ENCODE measurements at places on chromosomes 1 and 21.
A peak's percentile ranks its signal among the peaks of the same experiment; 100 is the strongest.

GRCh38 chr1:162145280-162145965 is 75.9 kb downstream of the NOS1AP start:
- no peak for DNase-seq

DNA sequence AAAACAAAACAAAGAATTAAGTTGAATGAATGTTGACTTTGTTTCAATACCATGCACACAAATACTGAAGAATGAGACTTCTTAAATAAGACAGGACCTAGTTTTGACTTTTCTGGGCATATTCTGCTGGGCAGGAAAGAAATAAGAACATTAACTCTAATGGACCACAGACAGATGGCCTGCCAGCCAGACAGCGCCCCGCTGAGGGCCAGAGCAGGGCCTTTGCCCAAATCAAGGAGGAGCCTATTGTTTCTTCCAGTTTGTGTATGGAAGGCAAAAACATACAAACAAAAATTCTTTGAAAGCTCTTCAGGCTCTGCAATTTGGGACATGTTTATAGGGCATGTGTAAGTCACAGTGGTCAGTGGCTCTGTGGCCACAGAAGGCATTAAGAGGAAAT is 44.4 kb upstream of the KIF26B start:
- no peak for DNase-seq

DNA sequence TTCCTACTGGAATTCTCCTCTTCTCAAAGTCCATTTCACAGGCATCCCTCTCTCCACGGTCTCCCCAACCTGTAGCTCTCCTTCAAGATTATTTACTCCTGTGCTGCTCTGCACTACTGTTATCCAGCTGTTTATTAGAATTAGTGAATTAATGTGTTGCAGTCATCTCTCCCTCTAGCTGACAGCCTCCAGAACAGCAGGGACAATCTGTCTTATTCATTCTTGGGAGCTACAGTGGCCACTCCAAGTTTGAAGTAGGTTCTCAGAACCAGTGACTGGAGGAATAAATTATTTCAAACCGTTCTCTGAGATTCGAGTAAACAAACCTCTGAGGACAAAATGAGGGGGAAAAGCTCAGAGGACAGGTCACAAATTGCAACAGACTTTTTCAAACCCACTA is 330.9 kb downstream of the RRAGC start:
- no peak for DNase-seq

GRCh38 chr1:200445213-200445612 is 35.4 kb upstream of the ZNF281 start:
- DNase-seq, result peak; percentile 65

GRCh38 chr1:22420455-22421053 is 31.1 kb upstream of the ZBTB40 start:
- no peak for DNase-seq

DNA sequence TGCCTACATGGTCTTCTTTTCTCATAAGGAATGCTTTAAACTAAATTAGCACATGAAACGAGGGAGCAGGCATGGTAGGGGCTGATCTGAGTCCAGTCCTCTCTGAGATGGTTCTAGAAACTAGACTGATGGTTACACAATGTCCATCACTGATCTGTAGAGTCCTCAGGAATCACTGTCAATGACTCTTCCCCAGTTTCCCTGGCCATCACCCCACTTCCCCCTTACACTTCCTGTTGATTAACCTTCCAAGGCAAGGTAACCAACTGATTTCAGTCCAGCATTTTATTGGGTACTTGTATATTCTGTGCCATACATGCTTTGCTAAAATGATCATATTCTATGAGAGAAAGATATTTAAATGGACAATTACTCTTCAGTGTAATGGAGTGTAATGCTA is 100.6 kb upstream of the ARTN start:
- DNase-seq, result no peak

Measured in HS-5 (cell line).